ENCODE measurements at places on chromosomes 5 and 9. TPM values are rescaled to one million over a fixed set of nuclear protein-coding genes. Genes with fewer than 3 reads are reported as not detected.

The LCN1 gene
- total RNA-seq: not detected

The C9orf50 gene
- total RNA-seq: not detected

The SH2D3C gene
- total RNA-seq: 0.26 TPM

The TMEM252 gene
- total RNA-seq: not detected

The EMB gene
- 18.5 TPM for total RNA-seq

The IFNA13 gene
- not detected for total RNA-seq
